ENCODE measurements at places on chromosomes 12 and 14.

GRCh38 chr14:83870546-83871270 is 1659.2 kb upstream of the FLRT2 start:
- no peak for DNase-seq

DNA sequence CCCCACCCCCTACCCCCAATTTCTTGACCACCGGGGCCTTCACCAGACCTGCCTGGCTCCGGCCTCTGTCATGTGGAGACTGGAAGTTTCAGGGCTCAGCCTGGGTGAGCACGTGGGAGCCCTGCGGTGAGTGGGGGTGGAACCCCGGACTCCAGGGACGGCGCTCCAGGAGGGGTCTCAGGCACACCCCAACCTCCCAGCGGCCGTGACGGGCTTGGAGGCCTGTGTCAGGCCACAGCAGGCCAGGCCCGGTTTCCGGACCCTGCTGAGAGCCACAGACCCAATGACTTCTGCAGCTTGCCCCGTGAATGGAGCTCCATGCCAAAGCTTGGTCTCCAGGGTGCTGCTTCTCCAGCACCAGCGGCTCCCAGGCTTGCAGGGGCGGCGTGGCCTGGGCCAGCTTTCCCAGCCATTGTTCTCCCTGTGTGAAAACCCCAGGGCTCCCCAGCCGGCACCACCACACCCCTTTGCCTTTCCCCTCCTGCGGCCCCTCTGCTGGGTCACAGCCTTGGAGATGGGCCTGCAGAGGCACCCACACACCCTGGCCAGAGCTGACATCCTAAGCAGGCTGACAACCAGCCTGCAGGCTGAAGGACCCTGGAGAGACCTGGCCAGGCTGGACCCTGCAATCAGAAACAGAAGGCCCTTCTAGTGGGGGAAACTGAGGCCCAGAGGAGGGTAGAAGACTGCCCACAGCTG is 186.2 kb upstream of the C14orf180 start:
- DNase-seq, result no peak

DNA sequence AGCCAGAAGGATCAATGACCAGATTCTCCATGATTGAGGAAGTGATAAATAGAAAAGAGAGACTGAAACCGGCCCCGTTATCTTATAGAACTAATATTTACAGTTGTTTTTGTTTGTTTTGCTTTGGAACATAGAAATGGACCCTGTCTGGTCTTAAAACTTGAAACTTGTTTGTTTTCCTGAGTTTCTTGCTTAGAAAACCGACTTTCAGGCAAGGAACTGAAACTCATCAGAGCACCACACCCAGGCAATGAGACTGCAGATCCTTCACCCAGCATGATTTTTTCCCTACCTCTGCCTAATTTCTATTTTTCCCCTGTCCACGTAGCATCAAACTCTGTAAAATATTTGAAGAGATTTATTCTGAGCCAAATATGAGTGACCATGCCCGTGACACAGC is 10.6 kb upstream of the CLEC12A start:
- DNase-seq, result no peak

DNA sequence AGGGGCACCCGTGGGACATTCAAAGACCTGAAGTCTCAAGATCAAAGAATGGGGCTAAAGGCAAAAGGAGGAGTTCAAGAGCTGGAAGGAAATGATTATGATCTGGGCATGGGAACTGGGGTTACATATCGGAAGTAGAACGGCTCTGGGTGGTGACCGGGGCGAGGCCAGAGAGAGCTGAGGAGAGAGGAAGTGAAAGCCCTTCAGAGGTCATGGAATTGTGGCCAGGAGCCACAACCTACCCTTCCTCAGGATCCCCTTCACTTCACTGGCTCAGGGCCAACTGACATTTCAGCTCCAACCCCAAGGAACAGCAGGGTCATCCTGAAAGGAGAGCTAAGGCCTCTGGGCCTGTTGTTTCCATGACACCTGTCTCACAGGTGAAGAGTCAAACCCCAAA is 57.8 kb downstream of the GALNT16 start:
- DNase-seq, result no peak

GRCh38 chr12:89476904-89477595 is 47.5 kb downstream of the GALNT4 start:
- DNase-seq, result no peak

DNA sequence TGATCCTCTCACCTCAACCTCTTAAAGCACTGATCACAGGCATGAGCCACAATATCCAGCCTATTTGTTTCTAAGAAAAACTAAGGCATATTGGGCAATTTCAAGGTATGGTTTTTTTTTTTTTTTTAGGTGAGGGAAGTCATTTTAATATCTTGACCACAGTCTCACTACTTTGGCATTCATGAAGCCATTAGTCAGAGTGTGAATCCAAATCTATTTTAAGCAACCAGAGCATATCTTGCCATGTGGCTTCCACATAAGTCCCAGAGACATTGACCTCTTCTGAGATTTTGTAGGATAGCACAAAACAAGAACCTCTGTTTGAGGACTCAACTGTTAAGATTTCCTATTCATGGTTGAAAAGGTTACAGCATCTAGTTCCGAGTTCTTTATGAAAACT is 130.3 kb upstream of the RBM19 start:
- no peak for DNase-seq

DNA sequence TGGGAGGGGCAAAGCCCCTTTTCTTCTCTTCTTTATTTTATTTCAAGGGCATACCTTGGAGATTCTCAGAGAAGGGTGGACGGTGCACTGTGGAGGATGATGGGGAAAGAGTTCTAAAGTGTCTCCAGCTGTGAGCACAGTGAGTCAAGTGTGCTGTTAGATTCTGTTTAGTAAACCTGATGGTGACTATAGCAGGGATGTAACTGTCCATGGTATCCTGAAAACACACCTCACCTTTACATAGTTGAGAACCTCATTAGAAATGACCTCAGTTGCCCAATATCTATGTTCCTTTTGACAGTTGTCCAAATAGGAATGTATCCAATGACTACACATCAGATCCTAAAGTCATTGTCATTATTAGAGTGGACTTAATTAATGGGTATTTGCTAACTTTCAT is 38.0 kb downstream of the CNTN1 start:
- no peak for DNase-seq

- no peak for DNase-seq
Observed at GRCh38 chr14:100855256-100855930, 29.5 kb downstream of the MEG3 start.

DNA sequence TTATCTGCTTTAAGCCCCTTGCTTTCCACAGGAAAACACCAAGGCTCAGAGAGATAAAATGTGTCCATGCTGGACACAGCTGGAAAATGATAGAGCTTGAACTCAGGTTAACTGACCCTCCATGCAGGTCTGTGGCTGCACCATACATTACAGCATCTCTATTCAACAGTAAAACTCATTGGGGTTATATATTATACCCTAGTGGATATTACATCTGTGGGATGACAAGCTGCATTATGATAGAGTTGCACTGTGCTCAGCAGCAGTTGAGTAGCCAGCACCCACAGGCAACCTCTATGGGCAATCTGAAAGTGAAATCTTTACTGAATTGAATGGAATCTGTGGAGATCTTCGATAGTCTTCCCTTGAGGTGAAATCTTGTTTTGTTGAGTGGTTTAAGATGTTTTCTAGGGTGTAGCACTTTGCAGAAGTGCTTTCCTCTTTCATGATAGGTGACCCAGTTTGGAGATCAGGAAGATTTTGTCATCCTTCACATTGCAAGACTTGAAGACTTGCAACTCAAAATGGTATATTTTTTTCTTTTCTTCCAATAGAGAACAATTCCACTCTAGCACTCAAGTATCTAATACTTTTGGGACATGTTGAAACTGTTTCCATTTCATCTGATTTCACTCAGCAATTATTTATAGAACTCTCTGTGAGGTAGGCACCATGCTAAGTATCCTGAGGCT is 389.2 kb downstream of the RAD51B start:
- DNase-seq, result no peak

DNA sequence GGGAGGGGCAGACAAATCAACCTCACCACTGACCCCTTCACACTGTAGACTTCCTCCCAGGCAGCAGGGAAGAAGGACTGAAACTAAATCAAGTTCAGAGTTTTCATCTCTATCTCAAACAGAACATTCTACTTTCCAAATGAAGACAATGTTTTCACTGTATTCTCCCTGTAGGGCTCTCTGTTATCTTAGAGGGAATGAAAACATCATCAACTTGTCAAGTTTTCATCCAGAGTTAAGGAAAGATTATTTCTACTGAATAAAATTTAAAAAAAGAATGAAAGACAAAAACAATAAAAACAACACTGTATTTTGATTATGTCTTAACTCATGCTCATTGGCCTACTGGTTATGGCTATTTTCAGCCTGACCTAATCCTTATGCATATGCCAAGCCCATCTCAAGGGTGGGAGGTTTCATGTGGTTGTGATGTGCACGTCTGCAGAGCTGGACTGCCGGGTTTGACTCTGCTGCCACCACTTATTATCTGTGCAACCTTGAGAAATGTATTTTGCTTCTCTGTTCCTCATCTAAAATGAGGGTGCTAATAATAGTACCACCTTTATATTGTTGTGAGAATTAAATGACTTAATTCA is 152.0 kb upstream of the AVPR1A start:
- DNase-seq, result no peak

Measured in pons (tissue), 1 donor.